Erythroblast (primary cell): ENCODE measurements at places on chromosomes 3 and 15.
A peak's percentile ranks its signal among the peaks of the same experiment; 100 is the strongest.

DNA sequence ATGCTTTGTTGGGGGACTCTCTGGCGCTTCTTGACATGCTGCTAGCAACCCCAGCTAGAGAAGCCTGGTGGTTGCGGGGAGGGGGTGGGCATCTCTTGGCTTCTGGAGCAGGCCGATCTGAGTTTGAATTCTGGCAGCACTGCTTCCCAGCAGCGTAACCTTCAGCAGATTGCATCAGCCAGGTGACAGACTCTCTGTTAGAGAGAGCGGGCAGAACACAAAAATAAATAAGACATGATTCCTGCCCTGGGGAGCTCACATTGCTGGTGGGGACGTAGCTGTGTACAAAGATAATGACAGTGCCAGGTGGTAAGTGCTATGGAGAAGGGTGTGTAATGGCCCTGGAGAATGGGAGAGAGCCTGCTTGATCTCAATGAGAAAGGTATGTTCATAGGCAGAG, 87.4 kb downstream of the THSD4 start:
- no peak for DNase-seq

- DNase-seq: no peak
These were observed 83.8 kb upstream of the FNDC3B start for GRCh38 chr3:171955598-171955997.

DNA sequence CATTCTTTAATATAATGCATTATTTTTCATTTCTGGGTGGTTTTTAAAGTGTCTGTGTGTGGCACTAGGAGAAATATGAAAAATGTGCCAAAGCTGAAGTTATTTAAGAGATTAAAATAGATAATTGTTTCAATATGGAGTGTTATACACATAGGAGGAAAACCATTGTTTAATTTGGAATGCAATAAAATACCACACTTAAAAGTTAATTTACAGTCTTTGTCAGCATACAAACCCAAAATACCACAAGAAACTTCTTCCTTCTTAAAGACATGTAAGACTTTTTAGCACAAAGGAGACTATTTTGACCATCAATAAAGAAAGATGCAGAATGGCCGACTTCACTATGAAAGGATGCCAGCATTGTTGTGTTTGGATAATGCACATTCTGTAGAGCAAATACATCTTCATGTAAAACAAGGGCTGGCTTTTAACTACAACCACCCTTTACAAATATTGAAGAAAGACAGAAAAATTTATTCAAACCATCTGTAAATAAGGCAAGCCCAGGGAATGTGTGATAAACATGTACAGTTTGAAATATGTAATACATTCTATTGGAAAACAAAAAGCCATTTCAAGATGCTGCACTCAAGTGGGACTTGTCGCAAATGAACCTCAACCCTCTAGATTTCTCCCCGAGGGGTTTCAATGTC, 1146.6 kb downstream of the ROBO1 start:
- DNase-seq: no peak

- DNase-seq: no peak
These were observed 847.8 kb downstream of the SI start for GRCh38 chr3:164230385-164231094.

GRCh38 chr3:41638381-41638780, 323.5 kb downstream of the ULK4 start:
- no peak for DNase-seq

DNA sequence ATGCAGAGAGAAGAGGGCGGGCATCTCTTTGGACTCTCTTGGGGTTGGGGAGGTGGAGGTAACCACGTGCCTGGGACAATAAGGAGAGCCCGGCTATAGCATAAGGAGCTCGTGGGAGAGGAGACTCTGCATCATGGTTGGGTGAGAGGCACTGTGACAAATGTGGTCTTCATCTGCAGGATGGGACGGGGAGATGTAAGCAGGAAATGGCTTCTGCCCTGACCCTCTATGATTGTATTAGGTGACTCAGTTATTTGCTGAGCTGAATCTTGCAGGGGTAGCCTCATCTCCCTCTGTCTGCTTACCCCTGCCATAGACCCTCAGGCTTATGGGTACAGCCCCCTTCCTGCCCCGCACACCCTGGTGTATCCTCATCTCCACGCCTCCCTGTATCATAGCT, 48.7 kb downstream of the CORO2B start:
- no peak for DNase-seq

GRCh38 chr3:65946438-65946837, 92.3 kb downstream of the MAGI1 start:
- DNase-seq: no peak

DNA sequence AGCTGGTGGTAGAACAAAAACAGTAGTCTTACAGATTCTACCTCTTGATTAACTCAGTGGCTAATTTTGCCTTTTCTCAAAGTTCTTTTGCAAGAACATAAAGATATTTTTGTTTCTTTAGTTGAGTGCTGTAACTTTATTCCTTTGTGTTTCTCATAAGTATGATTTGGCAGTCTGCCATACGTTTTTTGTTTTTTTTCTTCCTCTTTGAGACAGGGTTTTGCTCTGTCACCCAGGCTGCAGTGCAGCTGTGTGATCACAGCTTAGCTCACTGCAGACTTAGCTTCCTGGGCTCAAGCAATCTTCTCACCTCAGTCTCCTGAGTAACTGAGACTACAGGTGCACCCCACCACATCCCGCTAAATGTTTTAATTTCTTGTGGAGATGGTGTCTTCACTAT, 22.4 kb downstream of the B3GNT5 start:
- peak; percentile 64 for DNase-seq

DNA sequence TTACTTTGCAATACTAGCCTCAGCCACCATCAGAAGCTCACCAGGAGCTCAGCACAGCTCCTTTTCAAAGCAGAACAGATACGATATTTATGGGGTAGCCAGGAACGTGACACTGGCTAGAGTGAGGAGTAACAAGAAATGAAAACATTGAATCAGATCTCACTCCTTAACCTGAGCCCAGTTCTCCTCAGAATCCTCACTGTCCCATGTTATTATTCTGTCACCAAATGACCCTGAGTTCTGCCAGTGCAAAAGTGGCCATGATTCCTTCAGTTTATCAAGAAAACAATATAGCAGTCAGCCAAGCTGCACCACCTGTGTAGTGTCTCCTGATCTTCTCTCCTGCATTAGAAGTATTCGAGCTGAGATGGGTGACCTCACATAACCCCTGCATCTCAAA, 956.7 kb downstream of the TUSC7 start:
- DNase-seq: no peak

DNA sequence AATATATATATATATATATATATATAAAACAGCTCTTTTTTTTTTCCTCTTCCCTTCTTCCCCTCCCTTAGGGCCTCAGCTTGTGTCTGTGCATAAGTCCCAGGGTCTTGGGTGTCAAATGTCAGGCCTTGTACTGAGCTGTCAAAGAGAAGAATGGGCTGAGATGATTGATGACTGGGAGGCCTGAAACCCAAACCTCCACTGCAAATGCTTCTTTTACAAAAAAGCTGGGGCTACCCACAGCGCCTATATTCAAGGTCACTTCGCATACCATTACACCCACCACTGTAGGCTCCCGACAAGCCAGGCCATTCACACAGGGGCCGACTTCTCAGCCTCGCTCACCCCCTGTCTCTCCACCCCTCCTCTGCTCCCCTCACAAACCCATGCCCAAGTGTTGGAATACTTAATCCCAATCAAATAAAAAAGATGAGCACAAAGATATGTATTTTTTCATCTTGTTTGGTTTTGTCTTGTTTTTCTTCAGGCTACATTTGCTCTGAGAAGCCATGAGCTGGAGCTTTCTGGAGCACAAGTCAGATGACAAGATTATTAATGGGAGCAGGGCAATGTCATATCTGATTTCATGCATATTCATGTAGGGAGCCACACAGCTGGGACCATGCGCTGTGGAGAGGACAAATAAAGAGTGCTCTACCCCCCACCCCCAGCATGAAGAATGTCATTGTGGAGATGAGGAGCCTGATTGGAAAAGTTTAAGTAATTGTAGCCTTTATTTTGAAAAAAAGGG, 614.4 kb upstream of the NR2F2 start:
- no peak for DNase-seq

GRCh38 chr3:56878074-56878473, 76.3 kb upstream of the ARHGEF3 start:
- no peak for DNase-seq

- DNase-seq: peak; percentile 20
These were observed 145.7 kb downstream of the EPHA6 start for GRCh38 chr3:96959901-96960641.

DNA sequence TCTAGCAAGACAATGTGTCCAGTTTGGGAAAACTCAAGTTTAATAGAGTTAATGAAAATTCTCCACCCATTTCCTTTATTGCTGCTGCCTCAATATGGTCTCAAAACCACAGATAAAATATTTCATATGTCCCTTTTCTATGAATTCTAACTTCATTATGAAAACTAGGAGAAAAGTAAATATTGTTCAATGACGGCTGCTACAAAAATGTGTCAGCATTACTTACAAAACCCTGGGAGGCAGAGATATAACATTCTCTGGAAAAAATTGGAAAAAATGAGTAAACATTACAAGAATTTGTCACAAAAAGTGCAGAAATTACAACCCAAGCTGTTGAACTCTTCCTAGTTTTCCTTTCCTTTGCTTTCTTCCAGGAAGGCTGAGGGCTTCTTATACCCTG, 22.2 kb upstream of the FBN1 start:
- no peak for DNase-seq

DNA sequence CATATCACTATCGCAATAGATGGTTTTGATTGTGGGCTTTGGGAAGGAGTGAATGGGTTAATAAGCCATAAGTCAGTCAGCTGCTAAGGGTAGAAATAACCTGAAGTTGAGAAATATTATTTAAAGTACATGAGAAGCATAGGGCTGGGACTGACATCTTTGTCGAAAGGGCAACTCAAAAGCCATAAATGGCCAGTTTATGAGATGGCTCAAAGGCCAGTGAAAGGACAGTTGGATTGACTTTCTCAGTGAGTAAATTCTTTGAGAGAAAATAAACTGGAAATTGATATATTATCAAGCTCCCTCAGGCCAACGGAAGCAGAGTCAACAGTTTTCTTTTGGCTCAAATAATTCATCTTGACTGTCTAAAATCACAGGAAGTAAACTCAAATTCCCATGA, 419.8 kb downstream of the NSUN3 start:
- no peak for DNase-seq

- DNase-seq: no peak
These were observed 200.0 kb upstream of the UBE2E2 start for GRCh38 chr3:23002836-23003732.

- DNase-seq: no peak
These were observed 74.4 kb downstream of the DHX30 start for GRCh38 chr3:47877290-47877689.

GRCh38 chr15:72728821-72729220, 42.8 kb downstream of the BBS4 start:
- no peak for DNase-seq

GRCh38 chr3:71400986-71401451, 182.5 kb downstream of the FOXP1 start:
- peak; percentile 66 for DNase-seq

- DNase-seq: no peak
These were observed 556 bp downstream of the PEX5L start for GRCh38 chr3:180036092-180036670.

DNA sequence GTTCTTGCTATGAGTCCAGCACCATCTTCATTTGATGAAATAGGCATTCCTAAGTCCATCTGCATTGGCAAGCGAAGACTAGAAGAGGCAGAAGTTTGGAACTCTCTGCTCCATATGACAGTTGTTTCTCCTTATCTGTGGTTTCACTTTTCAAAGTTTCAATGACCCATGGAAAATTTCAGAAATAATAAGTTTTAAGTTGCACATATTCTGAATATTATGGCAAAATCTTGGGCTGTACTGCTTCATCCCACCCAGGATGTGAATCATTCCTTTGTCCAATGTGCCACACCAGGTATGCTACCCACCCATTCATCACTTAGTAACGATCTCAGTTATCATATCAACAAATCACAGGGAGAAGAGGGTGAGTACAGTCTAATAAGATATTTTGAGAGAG, 647.9 kb downstream of the GRM7 start:
- DNase-seq: no peak

- no peak for DNase-seq
These were observed 289.3 kb downstream of the EPHB1 start for GRCh38 chr3:135084405-135084804.

DNA sequence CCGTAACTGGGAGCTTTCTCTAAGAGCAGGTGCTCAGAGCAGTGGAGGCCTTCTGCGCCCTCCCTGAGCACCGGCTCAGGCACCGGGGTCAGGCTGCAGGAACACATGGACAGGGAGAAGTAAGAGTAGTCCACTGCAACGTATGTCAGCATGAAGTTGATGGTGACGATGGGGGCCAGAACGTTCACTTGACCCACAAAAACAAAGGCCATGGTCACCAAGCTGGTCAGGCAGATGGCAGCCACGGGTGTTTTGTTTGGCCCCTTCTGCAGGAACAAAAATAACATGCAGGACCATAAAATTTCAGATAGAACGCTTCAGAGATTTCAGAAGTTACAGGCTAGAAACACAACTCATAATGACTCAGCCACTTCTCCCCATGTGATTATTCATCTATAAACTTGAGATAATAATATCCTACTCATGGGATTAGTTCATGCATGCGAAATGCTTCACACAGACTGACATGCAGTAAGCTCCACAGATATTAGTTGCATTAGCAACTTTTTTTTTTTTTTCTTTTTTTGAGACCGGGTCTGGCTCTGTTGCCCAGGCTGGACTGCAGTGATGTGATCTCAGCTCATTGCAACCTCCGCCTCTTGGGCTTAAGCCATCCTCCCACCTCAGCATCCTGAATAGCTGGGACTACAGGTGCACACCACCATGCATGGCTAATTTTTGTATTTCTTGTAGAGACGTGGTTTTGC, 52.2 kb upstream of the HEG1 start:
- DNase-seq: peak; percentile 69

- DNase-seq: peak; percentile 91
These were observed 151.2 kb upstream of the CDIN1 start for GRCh38 chr15:36428102-36428845.

- no peak for DNase-seq
These were observed 342.2 kb downstream of the EPHB1 start for GRCh38 chr3:135137296-135137695.

DNA sequence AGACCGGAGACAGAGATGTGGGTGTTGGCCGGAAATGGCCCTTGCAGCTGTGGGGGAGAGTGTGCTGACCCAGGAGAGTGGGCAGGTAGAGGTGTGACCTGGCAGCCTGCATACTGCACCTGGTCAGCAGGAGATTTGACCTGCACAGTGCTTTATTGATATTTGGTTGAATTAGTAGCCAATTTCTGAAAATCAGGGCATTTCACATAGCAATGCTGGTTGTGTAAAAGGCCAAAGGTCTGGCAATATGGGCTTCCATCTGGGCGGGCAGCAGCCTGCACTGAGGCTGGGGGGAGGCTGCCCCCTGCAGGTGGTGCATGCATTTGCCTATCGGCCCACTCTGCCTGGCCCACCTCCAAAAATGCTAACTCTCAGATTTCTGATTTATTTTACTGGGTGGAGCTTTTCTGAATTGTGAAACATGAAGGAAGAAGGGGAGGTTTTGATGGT, 9.4 kb upstream of the MGLL start:
- peak; percentile 73 for DNase-seq

- DNase-seq: no peak
These were observed 435.3 kb upstream of the KCNMB2 start for GRCh38 chr3:178100908-178101307.

- DNase-seq: no peak
These were observed 211.7 kb upstream of the UBE2E1 start for GRCh38 chr3:23594066-23594465.
